Epithelial cell of alveolus of lung (primary cell): ENCODE measurements at places on chromosomes 13 and 19. TPM values are rescaled to one million over a fixed set of nuclear protein-coding genes. Genes with fewer than 3 reads are reported as not detected.

Gene METTL21C
- total RNA-seq, result not detected in 2 replicates

Gene KLK12
- not detected in 2 replicates for total RNA-seq

Gene SYNGR4
- not detected in 2 replicates for total RNA-seq

Gene KLHL1
- 0.91 TPM in 1 of 2 replicates, not detected in the other for total RNA-seq

Gene RELB
- total RNA-seq, result 4.2 and 34.4 TPM in 2 replicates

Gene CD209
- not detected in 2 replicates for total RNA-seq

Gene OR10H1
- not detected in 2 replicates for total RNA-seq

Gene YJEFN3
- total RNA-seq, result 0.26 and 2.4 TPM in 2 replicates

Gene CD22
- 5.6 TPM in 1 of 2 replicates, not detected in the other for total RNA-seq

Gene TINCR
- total RNA-seq, result not detected in 2 replicates

Gene LCP1
- 0.56 and 5.8 TPM in 2 replicates for total RNA-seq

Gene ZNF880
- 17.1 and 29.9 TPM in 2 replicates for total RNA-seq

Gene ZNF69
- total RNA-seq, result 4.3 and 13.3 TPM in 2 replicates

Gene ZNF560
- 0.91 and 1.2 TPM in 2 replicates for total RNA-seq
